ENCODE measurements at places on chromosomes 11 and 22.

DNA sequence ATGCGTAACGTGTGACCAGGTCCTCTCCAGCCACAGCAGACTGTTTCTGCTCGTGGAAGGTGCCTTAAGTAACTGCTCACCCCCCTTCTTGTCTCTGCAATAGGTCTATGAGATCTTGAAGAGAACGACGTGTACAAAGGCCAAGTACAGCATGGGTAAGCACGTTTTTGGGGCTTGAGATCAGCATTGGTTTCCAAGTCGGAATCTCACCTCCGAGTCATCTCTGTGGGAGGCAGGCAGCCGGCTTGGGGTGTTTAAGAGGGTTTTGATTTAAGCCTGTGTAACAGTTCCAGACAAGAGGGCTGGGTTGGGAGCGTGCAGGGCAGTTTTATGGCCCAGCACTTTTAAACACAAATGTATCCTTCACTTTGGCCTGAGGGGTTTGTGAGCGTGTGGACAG lies 30.1 kb downstream of the ANO1 start:
- no peak for DNase-seq
- no peak overlapping the region for H3K27ac ChIP-seq
- H3K4me3 ChIP-seq: no peak overlapping the region
- H3K27me3 ChIP-seq: no peaks in the 10 kb centered on the region

DNA sequence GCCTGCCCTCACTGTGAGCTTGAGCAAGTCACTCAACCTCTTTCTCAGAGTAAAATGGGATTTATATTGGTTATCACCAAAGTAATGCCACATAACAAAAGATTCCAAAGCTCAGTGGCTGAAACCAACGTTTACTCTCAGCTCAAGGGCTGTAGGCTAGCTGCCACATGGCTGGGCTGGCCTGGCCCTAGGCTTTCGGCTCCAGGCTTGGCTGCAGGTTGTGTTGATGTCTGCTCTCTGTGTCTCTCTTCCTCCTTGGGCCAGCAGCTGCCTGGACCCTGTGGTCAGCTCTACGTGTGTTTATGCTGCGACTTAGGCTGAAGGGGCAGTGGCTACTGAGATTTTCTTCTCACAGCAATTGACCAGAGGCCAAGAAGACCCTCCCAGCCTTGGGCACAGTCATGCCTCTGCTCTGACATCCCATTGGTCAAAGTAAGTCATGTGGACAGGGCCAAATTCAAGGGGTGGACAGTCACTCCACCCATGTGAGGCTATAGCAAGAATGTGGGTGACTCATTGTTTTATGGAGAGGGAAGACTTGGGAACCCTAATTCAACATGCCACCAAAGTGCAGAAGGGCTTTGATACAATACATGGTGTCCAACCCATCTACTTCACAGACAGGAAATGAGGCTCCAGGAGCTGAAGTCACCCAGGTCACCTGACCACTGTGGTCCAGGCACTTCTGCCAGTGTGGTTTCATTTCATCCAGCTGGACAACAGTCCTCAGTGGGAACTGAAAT lies 90.6 kb downstream of the TSPAN18 start:
- H3K4me1 ChIP-seq: no peaks in the 10 kb centered on the region
- H3K27ac ChIP-seq: no peak overlapping the region
- H3K36me3 ChIP-seq: no peaks in the 10 kb centered on the region

GRCh38 chr11:68213135-68213515 lies at the start of gene KMT5B:
KMT5B (minus strand) TSS chr11:68213296; CDS start chr11:68190076, 23,220 bp downstream.
- no peaks in the 10 kb centered on the region for H3K27me3 ChIP-seq
- DNase-seq: peak; percentile 83
- H3K36me3 ChIP-seq: no peaks in the 10 kb centered on the region
- peaks cover 20% of the 10 kb centered on the region for H3K4me1 ChIP-seq
- peak within 1 kb of the TSS; percentile 73 for H3K4me3 ChIP-seq
- peak within 1 kb of the TSS; percentile 100 for H3K27ac ChIP-seq

DNA sequence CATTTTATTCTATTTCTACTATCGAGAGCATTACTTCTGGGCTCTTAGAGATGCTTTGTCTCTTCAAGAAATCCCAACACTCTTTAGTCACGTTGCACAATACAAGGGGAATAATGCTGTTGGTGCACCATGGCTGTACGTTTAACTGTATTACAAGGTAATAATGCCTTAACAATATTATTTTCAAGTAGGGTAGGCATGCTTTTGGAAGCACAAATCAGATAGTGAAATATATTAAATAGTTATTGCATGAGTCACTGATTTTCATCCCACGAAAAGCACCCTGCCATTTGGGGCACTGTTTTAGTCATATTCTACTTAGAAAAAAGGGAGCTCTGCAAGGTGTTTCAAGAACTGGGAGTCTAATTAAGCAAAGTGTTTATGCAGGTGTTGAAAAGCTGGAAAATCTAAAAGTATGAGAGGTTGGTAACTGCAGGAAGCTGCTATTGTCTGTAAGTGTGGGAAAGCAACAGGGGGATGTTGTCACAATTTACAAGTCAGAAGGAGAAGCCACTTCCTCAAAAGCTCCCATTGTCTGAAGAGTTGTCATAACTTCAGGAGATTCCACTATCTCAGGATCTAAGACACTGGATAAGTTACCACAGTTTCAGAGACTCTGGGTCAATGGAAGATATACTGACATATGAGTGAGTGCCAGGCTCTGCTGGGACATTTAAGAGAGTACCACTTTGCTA lies 218.2 kb downstream of the JRKL start:
- H3K36me3 ChIP-seq: no peaks in the 10 kb centered on the region
- DNase-seq: no peak
- H3K4me1 ChIP-seq: no peaks in the 10 kb centered on the region
- no peak overlapping the region for H3K27ac ChIP-seq
- H3K27me3 ChIP-seq: peaks cover 2% of the 10 kb centered on the region

GRCh38 chr11:123190518-123190917 lies 4.5 kb downstream of the CLMP start:
- no peak overlapping the region for H3K27ac ChIP-seq
- no peaks in the 10 kb centered on the region for H3K36me3 ChIP-seq
- H3K27me3 ChIP-seq: peaks cover 3% of the 10 kb centered on the region
- H3K4me3 ChIP-seq: no peak overlapping the region
- DNase-seq: no peak
- peaks cover 23% of the 10 kb centered on the region for H3K4me1 ChIP-seq

- no peak overlapping the region for H3K4me3 ChIP-seq
- no peaks in the 10 kb centered on the region for H3K4me1 ChIP-seq
- no peaks in the 10 kb centered on the region for H3K27me3 ChIP-seq
Measured at GRCh38 chr11:106482917-106483785, 405.7 kb downstream of the AASDHPPT start.

Data from H1 (cell line).